Upper lobe of left lung (tissue), 6 donors: ENCODE measurements at places on chromosomes 3 and 15. TPM values are rescaled to one million over a fixed set of nuclear protein-coding genes. Genes with fewer than 3 reads are reported as not detected.

DNA sequence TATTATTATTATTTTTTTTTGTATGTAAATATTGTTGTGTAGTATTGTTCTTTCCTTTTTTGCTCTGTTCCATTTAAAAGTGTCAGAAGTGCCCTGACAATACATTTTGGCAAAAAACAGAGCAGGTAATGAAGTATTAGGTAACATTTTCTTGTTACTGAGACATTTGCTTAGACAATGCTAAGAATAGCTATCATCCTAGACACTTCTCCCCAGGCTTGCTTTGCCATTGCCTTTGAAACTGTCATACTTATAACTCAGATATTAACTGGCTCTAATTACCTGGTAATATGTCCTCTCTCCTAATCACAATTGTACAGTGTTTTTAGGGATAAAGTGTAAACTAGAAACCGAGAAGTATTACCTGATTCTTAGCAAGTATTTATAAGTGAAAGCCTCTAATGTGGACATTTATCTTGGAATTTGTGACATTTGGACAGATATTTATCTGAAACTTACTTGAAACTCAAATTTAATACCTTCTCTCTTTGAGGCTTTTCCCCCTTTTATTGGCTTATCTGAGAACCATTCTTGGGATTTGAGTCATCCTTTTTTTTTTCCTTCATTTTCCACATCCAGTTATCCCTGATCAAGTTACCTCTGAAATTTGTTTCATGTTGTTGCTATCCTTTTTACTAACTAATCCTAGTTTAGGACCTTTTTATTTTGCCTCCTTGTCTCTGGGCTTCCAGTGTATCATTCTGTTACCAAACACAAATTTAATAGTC, 13.1 kb downstream of the ARIH1 start:
- no peak for DNase-seq

DNA sequence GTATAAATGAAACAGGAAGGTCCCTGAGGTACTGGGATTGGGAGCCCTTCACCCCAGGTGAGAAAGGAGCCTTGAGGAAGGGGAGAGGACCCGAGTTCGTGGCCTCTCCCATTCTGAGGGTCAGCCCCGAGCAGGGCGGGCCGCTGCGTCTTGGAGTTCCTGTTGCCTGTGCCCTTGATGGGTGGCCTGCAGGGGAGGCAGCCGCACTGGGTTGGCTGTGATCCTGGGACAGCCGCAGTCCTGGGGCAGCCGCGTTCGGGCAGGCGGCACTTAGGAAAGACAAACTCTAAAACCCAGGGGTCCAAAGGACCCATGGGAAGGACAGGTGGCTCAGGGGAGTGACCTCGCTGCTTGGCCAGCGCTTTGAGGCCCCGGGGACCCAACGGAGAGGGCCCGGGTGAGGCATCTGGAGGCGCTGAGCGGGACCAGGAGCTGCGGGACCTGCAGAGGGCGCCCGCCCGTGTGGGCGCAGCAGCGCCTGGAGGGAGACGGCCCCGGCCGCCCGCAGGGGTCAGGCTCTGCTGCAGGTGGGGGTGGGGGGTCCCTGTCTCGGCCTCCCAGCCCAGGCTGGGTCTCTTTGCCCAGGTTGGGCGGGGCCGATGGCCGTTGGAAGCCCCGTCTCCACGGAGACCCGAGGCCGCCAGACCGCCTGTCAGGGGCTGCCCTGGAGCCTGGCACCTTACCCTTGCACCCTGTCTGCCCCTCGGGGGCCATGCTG, 65.1 kb downstream of the HMCES start:
- DNase-seq: peak; percentile 61

DNA sequence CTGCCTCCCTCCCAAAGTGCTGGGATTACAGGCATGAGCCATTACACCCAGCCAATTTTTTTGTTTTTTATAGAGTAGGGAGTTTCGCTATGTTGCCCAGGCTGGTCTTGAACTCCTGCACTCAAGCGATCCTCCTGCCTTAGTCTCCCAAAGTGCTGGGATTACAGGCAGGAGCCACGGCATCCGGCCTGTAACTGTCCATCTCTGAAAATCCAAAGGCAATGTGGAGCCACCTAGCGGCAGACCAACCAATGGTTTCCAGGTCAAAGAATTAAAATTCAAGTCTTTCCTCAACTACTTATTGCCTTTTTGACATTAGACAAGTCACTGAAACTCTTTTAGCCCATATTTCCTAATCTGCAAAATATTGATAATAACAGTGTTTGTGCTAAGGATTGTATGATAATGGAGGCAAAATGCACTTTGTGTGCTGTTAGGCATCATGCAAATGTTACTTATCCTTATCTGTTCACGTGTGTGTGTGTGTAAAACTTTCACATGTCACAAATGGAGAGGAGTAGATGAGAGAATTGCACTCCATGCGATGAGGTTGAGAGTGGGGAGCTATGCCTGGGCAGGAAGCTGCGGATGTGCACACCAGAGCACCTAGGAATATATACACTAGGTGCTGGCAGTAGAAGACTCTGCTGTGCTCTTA, 48.7 kb downstream of the COL8A1 start:
- DNase-seq: no peak

GRCh38 chr3:97993526-97993925, 21.3 kb upstream of the RIOX2 start:
- DNase-seq: no peak

- peak; percentile 81 for DNase-seq
These were observed 77.8 kb upstream of the WDR72 start for GRCh38 chr15:53837263-53837662.

- DNase-seq: no peak
These were observed 48.7 kb downstream of the NBEAL2 start for GRCh38 chr3:47028146-47028545.

DNA sequence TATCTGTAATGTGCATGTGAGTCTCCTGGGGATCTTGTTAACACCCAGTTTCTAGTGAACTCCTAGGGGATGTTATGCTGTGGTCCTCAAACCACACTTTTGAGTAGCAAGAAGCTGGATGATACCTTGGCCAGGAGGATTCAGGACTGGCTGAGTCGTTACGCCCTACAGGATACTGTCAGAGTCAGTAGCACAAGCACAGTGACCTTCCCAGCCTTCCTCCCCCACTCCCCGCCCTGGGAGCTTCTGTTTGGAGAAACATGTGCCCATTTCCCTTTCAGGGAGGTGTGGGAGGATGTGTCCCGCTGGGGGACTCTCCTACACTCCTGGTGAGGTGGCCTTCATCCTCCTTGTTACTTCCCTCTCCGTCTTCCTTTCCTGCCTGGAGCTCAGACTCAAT, 76.4 kb upstream of the TRPM1 start:
- DNase-seq: no peak

DNA sequence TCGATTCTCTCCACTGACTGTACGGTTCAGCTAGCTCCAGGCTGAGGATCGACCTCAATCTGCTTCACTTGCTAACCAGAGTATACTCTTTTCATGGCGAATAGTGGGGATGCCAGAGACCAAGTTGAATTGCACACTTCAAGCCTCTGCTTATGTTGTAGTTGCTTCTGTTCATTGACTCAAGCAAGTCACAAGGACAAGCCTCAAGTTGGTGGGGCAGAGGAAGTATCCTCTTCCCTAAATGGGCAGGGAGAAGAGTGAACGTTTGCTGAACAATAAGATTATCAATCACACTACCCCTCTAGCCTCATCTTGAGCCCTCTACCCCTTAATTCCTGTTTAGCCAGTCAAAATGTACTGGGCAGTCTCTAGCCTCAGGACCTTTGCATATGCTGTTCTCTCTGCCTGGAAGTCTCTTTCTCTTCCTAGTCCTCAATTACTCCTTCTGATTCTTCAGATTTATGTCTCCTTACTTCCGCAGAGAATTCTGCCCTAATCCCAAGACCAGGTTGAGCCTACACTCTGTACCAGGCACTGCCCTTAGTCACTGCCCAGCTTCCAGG, 390.4 kb upstream of the PROK2 start:
- no peak for DNase-seq

DNA sequence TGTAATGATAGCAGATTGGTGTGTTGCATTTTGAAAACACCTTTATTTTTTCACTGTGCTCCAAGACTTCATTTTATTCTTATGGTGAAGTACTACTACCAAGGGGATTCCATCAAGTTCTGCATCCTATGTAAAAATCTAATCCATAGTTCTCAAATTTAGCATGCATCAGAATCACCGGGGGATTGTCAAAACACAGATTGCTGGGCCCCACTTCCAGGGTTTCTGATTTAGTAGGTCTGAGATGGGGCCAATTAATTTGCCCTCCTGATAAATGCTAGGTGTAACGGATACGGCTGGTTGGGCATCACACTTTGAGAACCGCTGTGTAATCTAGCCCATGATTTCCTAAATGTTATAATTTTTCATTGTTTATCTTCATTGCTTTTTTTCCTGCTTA, 692 bp downstream of the ZWILCH start:
- no peak for DNase-seq

GRCh38 chr3:187967993-187968392, 186.0 kb upstream of the LPP start:
- no peak for DNase-seq

GRCh38 chr3:69761896-69762767, 22.9 kb downstream of the MITF start:
- no peak for DNase-seq

- DNase-seq: no peak
These were observed 52.5 kb upstream of the ZCWPW2 start for GRCh38 chr3:28295898-28296490.

GRCh38 chr3:186540221-186540834, 3.9 kb downstream of the CRYGS start:
- peak; percentile 78 for DNase-seq

DNA sequence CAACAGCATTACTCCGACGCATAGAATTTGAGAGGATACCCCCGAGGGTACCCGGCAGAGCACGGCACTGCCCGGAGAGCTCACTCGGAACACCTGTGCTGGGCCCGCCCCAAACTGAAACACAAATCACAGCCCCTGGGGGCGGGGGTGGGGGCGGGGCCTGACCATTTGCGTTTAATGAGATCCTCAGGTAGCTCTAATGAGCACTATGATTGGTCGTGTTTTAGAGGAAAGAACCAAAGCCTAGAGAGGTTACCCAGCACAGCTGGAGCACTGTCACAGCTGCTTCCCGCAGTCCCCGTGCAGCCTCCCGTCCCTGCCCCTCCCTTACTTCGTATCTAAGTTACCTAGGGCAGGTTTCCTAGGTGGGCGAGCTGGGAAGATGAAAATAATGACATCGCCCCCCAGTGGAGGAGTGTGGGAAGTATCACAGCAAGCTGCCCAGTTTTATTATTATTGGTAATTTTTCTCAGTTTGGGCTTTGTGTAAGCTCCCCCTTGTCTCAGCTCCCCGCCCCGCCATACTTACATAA, 187.1 kb downstream of the PDE8A start:
- DNase-seq: peak; percentile 82

GRCh38 chr3:10883478-10884234, 67.6 kb downstream of the SLC6A11 start:
- no peak for DNase-seq

- DNase-seq: no peak
These were observed 130.2 kb upstream of the SGO1 start for GRCh38 chr3:20316238-20316637.

GRCh38 chr15:93018574-93018973, 70.4 kb downstream of the RGMA start:
- no peak for DNase-seq

DNA sequence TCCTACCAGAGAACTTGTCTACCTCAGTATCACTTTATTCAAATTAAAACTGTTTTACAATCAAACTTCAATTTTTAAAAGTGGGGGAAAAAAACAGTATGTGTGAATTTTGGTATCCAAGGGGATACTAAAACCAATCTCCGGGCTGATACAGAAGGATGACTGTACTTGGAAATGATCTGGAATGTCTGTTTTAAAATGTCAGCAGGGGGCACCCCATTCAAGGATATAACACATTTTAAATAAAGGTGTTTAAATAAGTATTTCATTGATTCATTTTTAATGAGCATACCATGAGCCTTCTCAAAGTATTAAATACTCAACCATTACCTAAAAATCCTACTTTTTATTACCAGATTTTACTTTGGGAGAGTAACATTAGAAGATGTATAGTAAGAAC, 67.9 kb downstream of the ULK4 start:
- no peak for DNase-seq

GRCh38 chr3:37937156-37937555, 53.4 kb upstream of the VILL start:
- no peak for DNase-seq

DNA sequence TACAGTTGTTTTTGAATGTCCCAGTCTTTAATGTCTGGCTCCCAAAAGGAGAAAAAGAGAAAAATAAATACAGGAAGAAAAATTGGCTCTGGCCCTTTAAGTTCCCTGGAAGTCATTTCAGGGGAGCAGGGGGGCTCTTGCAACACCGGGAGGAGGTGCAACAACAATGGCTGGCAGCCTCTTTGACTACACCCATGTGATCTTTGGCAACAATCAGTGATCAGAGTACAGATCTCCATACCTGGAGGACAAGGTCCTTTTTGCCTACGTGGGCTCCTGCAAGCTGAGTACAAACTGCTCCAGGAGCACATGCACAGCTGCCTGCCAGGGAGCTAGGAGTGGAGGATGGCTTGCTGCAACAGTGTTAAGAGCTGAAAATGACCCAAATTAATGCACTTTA, 63.9 kb downstream of the GLCE start:
- peak; percentile 60 for DNase-seq

DNA sequence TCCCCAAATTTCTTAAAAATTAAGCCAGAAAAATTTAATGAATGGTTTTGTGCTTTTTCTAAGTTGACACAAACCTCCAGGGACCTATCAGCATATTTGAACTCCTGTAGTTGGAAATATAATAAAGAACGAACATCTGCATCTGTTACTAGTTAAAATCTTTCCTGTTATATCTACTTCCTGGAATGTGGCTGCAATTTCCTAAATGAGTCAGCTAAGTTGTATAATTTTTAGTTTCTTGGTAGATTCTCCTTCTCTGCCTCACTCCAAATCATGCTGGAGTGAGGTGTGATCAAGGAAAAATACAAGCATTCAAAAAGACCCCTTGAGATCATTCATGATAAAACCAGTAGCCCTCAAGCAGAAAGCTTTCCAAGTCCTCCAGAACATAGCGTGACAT, 106.2 kb upstream of the MCTP2 start:
- no peak for DNase-seq

DNA sequence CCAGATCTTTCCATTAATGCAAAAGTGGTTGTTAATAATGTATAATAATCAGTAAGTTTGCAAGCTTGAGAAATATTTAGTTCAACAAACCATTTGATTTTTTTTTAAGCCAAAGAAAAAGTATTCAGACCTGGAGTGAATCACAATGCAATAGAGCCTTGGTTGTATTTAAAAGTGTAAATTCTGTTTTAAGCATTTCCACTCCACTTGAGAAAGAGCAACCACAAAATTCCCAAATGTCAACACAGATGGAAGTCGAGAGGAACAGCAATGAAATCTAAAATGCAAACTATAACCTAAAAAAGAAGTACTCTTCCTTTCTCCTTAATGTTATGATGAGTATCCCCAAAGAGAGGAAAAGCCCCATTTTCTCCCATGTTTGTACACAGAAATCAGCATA, 20.2 kb downstream of the GBE1 start:
- DNase-seq: no peak

SLC26A6 gene
- 21.5 TPM for total RNA-seq

DVL3 gene
- 106 TPM for total RNA-seq

PLSCR5 gene
- total RNA-seq: not detected

PLCH1 gene
- 12.6 TPM for total RNA-seq

PIF1 gene
- total RNA-seq: 0.61 TPM

GOLGA8N gene
- 14.8 TPM for total RNA-seq

SAMMSON gene
- total RNA-seq: not detected

IQCH gene
- total RNA-seq: 2.7 TPM
